GM03348 (cell line): ENCODE measurements at places on chromosomes 12 and 14.

GRCh38 chr12:106769546-106769945, 4.9 kb upstream of the RIC8B start:
- DNase-seq: no peak

GRCh38 chr14:42715316-42715715, 1108.6 kb downstream of the LRFN5 start:
- no peak for DNase-seq

GRCh38 chr12:96670334-96670899, 181.0 kb downstream of the CFAP54 start:
- DNase-seq: no peak

DNA sequence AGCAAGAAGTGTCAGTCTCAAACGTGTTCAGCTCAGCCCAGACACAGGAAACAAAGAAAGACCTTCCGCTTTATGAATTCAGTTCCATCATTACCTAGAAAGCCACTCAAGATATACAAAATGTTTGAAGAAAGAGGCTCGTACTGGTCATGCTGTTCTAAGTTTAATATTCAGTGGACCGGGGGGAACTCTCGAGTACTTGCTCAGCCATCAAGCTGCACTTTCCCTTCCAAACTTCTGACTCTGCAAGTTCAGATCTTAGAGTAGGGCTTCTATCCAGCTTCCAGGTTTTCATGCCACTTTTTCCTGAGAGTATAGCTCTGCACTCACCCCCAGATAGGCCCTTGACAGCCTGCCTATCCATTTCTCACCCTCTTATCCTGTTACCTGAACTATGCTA, 62.8 kb upstream of the OSBPL8 start:
- no peak for DNase-seq

- no peak for DNase-seq
Observed at GRCh38 chr14:106586098-106586704, 1059.8 kb downstream of the TMEM121 start.

DNA sequence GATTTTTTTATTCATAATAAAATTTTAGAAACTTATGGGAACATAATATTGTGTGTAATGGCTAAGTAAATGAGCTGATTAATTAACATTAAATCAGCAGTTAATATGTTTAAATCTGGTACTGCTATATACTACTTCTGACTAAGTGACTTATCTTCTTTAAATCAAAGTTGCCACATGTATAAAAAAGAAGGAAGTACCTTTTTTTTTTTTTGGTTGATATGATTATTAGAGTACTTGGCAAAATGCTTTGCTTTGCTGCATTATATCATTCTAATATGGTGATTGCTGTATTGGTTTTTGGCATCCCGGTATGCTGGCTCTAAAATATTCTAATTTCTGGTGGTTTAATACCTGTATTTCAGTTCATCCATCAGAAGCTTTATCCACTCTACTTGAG, 319.1 kb upstream of the RGS6 start:
- DNase-seq: no peak

GRCh38 chr14:67932708-67933246, 113.2 kb downstream of the RAD51B start:
- no peak for DNase-seq

DNA sequence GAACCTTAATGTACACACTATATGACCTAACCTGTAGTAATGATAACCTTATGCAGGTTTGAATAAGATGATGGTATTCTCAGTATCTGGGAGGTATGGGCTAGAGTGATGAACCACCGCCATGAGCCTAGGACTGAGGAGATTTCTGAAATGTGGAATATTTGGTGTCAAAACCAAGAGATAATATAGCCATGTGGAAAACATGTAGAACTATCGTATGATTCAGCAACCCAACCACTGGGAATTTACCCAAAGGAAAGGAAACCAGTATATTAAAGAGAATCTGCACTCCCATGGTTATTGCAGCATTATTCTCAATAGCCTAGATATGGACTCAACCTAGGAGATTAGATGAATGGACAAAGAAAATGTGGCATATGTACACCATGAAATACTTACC, 271.7 kb upstream of the BTG1 start:
- DNase-seq: no peak
